ENCODE measurements at places on chromosomes 5 and 9.
A peak's percentile ranks its signal among the peaks of the same experiment; 100 is the strongest.

GRCh38 chr9:86082870-86083269 lies 16.5 kb downstream of the GOLM1 start:
- DNase-seq: no peak

DNA sequence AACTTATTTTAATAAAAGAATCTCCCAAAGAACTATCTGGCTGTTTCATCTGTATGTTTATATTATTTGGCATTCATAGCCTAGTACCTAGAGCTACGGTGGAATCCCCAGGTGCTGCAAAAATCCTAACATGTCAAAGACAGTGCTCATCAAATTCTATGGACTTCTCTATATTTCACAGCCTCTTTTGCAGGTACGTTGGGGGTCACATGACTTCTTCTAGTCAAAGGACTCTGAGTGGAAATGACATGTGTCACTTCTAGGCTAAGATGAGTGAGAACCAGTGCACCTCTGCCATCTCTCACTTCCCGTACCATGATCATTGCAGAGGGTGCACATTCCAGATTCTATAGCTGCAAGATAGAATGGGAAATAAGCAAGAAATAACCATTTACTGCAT lies 72.5 kb upstream of the PTGER4 start:
- no peak for DNase-seq

DNA sequence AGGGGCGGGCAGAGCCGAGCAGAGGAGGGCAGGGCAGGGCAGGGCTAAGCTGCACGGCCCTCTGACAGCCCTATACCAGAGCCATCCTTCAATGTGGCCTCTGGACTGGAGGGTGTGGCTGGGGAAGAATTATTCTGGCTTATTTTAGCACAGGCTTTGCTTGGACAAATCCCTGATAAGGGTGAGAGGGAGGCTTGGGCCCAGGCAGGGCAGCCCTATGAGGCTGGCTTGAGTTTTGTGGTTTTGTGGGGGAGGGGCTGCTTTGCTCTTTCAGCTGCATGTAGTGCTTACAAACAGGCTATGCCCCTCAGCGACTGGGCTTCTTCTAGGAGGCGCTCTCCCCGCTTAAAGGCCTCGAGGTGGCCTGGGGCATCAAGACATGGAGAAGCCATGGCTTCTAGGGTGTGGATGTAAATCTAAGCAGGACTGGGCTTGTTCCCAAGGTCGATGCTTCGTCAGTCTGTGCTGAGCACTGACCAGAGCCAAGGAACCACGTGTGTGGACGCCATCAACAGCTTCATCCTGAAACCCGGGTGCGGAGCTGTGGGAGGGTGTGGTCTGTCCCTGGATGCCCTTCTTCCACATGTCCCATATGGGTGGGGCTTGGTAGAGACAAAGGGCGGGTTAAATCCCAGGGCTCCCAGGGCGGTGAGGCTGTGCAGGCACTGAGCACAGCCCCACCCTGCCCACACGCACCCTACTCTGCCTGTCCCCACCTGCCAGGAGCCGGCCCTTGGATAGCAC lies 45.7 kb upstream of the IPPK start:
- peak; percentile 68 for DNase-seq

GRCh38 chr9:89116064-89116804 lies 62.4 kb downstream of the SHC3 start:
- DNase-seq: peak; percentile 63

DNA sequence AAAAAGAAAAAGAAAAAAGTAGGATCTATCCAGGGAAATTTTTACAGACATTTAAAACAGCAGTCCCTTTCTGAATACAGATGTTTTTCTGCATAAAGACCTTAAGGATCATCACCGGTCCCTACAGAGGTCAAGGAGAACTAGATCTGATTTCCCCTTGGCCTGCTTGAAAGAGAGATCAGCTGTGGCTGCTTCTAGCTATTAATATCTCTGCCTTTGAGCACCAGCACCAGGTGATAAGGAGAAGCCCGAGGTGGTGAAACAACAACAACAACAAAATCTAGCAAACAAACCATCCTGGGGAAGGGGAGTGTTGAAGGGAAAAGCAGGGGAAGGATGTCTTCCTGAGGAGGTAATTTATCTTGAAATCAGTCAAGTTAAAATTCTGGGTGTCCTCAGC lies 42.1 kb downstream of the ZNF366 start:
- no peak for DNase-seq

- DNase-seq: peak; percentile 75
Observed at GRCh38 chr9:28925157-28925556, 1351.9 kb upstream of the C9orf72 start.
